ENCODE measurements at places on chromosomes 12 and 14.

- no peak for DNase-seq
Measured at GRCh38 chr12:62732861-62733427, 202.0 kb downstream of the PPM1H start.

DNA sequence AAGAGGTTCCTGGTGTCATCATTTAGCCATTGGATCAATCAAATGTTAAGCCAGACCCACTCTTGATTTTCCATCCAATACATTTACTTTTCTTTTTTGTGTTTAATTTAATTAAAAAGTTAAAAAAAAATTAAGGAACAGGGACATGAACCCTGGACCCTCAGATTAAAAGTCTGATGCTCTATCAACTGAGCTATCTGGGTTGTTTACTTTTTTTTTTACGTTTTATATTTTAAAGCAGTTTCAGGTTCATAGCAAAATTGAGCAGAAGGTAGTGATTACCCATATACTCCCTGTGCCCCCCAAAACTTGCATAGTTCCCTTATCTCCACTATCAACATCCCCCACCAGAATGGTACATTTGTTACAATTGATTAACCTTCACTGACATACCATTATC, 3.0 kb upstream of the ACOT4 start:
- no peak for DNase-seq

DNA sequence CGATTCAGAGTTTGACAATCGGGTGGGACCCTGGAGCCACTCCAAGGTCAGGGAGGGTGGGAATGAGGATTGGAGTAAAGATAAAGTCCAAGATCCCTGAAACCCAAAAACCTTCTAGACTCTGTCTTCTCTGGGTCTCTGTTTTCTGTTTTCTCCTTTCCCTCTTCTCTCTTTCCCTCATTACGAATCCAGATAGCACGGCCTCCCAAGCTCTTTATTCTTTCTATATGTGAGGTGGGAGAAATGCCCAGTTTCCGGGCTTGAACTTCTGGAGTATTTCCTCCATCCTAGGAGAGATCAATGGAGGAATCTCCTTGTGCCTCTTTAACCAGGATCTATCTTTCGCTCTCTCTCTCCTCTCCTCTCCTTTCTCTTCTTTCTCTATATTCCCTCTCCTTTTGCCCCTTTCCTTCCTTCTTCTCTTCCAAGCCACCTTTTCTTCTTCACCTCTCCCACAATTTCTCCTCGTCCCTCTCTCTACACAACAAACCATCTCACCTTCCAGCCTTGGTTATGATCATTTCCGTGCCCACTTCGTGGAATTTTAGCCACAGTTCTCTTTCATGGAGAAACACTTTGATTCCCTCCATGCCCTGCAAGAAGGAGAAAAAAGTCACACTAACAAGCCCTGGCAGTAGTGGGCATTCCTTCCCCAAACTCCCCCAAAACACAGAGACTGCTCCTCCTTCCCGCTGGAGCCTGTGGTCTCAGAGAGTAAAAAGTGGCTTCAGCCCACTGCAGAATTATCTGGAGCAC, 4.4 kb downstream of the TBX5 start:
- no peak for DNase-seq

GRCh38 chr14:66009089-66009488, 477.1 kb upstream of the CCDC196 start:
- no peak for DNase-seq

DNA sequence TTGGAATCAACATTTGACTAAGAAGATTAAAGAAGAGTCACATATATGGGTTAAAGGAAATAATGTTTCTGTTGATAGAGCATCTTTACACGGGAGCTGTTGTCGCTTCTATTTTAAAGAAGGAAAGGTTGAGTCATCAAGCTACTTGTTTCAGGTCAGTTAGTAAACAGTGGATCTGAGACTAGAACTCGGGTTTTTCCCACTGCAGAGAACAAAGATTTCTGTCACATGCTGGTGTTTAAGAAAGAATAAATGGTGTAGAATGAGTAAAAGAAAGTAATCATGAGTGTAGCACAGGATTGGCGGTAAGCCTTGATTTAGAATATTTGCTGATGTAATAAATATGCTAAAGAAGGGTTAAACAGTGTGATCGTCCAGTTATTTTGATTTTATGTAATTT, 455.5 kb downstream of the AEBP2 start:
- DNase-seq: no peak

DNA sequence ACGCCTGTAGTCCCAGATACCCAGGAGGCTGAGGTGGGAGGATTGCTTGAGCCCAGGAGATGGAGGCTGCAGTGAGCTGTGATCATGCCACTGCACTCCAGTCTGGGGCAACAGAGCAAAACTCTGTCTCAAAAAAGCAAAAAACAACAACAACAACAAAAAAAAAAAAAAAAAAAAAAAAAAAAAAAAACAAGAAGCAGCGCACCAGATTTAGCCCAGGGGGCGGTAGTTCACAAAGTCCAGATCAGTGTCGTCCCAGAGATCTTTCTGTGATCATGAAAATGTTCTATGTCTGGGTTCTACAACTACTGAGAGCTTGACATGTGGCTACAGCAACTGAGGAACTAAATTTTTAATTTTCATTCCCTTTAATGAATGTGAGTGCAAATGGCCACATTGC, 27.4 kb downstream of the OAS2 start:
- no peak for DNase-seq

GRCh38 chr12:93621986-93622385, 49.5 kb downstream of the SOCS2 start:
- DNase-seq: no peak

- no peak for DNase-seq
Measured at GRCh38 chr14:68345738-68346137, 447.1 kb downstream of the ZFP36L1 start.

GRCh38 chr12:90987101-90987500, 17.7 kb downstream of the EPYC start:
- DNase-seq: no peak

GRCh38 chr12:82793751-82794281, 107.1 kb downstream of the TMTC2 start:
- DNase-seq: no peak

DNA sequence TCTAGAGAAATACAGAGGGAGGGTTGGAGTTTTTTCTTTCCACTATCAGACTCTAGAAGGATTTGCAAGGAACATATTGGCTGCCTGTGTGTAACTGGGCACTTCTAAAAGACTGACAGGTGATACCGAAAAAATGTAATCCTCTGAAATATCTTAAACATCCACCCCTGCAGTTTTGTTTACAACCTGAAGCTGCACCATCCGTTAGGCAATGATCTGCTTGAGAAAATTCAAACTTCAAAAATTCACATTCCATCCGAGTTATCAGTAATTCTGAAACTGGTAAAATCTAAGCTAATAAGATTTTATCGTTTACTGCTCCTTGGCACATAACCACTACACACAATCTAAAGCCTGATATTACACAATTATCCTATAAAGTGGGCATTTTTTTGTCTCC, 528.6 kb downstream of the FUT8 start:
- DNase-seq: no peak

DNA sequence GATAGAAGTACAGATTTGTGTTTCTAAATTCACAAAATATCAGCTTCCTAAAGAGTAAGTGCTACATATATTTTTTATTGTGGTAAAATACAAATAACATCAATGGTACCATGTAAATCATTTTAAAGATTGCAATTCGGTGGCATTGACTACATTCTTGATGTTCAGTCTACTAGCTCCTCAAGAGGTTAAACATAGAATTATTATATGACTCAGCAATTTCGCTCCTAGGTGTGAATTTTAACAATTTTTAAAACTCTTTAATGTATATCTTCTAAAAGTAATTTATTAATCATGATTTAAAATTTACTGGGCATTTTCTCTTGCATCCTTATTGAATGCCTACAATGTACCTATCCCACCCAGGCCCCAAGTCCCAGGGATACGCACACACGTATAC, 29.8 kb upstream of the OAS1 start:
- no peak for DNase-seq

DNA sequence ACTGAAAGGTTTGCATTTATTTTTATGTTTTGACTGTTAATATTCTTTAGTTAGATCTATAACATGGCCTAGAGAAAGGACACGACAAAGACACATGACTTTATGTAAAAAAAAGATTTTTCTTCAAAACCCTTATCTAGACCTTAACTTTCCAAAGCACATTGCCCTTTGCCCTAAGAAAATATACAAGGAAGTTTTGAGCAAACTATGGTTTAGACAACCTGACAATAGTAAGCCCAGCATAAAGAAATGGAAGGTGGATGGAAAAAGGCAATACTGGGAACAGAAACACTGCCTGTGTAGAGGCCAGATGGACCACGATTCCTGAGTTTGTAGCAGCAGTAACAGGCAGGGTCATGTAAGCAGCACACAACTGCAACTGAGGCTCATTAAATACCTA, 724.0 kb downstream of the GALC start:
- no peak for DNase-seq

DNA sequence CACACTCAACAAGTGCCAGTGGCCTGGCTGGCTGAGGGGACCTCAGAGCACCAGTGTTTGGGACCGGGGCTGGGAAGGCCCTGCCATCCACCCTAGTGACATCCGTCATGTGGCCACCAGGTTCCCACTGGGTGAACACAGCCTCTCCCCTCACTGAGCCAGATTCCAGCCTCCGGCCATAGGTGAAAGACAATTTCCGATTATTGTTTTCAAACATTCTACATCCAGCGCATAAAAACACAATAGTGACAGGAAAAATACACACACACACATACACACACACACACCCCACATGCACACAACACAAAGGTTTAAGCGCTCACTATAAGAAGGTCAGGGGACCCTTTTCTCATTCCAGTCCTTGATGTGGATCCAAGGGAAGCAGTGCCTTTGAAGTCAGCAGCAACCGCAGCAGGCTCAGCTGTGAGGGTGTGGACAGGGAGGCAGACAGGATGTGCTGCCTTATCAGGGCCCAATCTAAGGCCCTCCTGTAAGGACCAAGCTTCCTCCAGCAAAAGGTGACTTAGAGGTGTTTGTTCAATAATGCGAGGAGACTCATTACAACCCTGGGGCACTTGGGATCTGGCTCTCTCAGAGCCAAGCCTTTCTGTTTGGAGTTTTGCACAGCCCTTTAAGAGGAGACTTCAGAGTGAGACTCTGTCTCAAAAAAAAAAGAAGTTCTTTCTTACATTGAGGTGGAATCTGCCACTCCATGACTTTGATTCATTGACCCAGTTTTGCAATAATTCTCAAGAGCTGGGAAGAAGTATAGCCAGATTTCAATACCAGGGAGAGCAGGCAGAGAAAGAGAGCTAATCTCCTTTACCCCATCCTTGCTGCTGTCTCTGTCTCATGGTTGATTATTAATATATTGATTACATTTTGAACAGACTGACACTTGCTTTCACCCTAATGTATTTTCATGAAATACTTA, 227.8 kb downstream of the ZFP36L1 start:
- no peak for DNase-seq

DNA sequence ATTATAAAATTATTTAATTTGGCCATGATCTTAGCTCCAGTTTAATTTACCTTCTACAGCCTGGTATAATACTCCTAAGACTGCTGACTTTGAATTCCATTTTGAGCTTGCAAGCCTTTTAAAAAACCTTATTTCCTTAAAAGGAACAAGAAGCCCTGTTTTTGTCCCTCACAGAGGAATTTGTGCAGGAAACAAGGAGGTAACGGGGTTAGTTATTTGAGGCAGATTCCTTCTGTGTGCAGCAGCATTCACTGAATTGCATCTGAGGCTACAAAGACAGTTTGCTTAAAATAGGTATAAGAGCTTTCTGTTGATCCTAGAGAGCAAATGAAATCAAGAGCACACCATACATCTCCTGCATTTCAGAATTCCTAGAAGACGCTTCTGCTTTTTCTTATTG, 403.3 kb upstream of the PRICKLE1 start:
- DNase-seq: no peak

DNA sequence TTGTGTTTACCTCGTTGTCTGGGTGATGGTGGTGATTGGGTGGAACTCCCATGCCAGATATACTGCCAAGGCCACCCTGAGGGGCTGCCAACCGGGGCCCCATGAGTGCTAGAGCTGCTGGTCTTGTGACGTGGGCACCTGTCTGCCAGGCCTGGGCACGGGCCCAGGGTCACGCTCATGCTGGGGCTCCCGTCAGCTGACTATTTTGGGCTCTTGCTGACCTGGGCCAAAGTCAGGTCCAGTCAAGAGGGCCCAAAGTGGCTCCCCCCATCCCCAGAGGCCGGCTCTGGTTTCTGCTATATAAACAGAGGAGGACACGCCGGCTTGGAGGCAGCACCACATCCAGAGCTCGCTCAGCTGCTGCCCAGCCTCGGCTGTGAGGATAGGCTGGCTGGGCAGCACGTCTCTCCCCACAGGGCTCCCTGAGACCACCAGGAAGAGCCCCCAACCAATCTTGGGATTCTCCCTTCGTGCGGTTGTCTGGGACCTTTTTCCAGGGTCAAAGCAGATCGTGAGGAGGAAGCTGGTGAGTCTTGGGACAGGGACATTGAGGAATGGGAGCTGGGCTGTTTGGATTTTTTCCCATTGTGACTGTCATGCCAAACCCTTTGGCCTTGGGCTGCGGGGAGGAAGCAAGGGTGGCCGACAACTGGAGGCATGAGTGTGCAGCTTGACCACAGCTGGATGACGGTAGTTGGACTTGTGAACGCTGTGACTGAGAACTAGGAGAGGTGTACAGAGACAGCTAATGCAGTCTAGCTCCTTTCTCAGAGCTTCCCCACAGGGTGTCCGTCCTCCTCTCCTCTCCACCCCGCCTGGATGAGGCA, 7.6 kb upstream of the NR4A1 start:
- no peak for DNase-seq

- DNase-seq: no peak
Measured at GRCh38 chr14:98847521-98848468, 424.2 kb downstream of the BCL11B start.

DNA sequence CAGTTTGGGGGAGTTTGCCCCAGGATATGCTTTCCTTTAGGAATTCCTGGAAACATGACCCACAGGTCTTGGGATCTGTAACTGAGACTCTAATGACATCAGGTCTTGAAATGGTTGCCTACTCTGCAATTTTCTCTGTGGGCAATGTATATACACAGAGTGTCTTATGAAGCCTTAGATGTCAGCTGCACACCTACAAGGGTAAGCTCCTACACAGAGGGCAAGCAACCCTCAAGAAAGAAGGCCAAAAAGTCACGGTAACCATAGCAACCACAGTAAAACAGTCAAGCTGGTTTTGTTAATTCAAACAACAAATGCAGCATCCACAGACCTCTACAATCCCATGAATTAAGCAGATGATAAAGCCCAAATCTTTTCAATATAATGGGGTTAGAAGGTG, 293.0 kb downstream of the SSPN start:
- no peak for DNase-seq

DNA sequence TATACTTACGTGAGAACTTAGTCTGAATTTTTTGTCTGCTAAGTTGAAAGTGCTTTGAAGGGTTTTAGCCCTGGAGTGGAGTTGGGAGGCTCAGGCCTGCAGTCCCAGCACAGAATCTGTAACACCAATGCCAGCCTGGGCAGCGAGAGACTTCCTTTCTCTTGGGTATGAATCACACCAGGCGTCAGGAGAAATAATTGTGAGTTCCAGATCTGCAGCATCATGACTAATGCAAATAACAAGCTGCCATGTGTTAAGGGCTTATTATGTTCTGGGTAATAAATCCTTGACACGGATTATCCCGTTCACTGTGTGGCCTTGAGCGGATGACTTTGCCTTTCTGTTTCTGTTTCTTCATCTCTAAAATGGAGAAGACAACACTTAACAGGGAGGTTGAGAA, 70.6 kb downstream of the B4GALNT3 start:
- no peak for DNase-seq

- DNase-seq: no peak
Measured at GRCh38 chr14:61033054-61033453, 52.0 kb downstream of the SLC38A6 start.
